ENCODE measurements at places on chromosomes 5 and 9.

GRCh38 chr5:32565145-32565544 lies 20.2 kb upstream of the SUB1 start:
- DNase-seq = no peak

GRCh38 chr5:168939887-168940544 lies 360.8 kb upstream of the PANK3 start:
- no peak for DNase-seq

DNA sequence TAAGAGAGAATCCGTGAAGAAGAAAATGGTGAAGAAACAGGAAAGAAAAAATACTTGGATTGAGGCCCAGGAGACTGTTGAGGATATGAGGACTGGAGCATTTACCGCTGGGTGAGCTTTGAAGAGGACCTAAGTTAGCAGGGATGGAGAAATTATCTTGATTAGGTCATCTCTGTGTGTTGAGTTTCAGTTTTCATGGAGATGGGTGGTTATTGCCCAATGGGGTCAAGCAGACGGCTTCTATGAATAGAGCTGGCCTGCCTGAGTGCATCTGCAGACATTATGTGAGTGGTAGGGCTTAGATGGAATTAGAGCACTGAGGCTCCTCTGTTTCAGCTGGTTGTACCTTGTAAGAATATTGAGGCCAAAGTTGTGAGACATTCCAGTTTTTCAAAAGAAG lies 245.4 kb upstream of the FBXL7 start:
- DNase-seq = no peak

GRCh38 chr5:34464829-34465228 lies 191.3 kb upstream of the RAI14 start:
- no peak for DNase-seq

DNA sequence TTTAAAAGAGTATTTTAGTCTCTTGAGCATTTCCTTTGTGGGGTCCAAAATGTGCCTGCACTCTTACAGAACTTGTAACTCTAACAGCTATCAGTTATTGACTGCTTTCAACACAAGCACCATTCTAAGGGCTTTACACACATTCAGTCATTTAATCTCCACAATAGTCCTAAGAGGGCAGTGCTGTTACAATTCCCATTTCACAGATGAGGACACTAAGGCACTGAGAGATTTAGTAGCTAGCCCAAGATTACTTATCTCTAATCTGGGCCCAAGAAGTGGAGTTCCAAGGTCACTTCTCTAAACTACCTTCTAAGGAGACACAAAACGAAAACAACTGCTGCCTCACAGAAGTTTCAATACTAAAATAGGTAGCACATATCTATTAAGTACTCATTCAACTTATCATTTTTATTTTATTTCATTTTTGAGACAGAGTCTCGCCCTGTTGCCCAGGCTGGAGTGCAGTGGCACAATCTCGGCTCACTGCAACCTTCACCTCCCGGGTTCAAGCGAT lies 275.2 kb downstream of the CWC27 start:
- DNase-seq = no peak

- no peak for DNase-seq
Observed at GRCh38 chr5:121516997-121517396, 334.7 kb upstream of the FTMT start.

DNA sequence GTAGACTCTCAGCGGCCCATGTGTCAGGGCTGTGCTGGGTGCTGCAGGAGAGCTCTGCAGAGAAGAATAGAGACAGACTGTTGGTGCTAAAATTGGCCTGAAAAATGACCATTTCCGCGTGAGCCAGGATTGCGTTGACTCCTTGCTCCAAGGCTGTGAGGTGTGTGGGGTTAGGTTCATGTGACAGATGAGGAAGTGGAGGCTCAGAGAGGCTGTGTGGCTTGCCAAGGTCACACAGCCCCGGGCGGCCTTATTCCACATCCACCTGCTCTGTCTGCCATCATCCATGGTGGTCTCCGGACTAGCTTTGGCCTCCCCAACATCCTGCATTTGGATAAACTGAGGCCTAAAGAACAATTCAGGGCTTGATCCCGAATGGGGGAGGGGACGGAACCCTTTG lies 15.2 kb downstream of the NEK6 start:
- no peak for DNase-seq

DNA sequence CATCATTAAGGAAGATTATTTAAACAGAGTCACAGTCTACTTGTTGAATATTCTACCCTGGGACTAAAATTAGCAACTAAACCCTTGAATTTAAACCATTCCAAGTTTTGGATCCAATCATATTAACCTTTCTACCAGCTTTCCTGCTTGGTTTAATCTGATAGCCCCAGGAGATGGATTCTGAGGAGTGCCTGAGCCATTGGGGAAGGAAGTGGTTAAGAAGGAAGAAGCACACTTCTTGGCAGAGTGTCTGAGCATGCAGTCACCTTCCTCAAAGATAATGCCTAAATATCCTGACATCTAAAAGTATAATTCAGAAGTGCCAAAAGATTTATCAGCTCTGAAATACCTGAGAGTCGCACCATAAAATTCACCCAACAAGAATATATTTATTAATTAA lies 74.1 kb upstream of the SNCAIP start:
- DNase-seq = no peak

- DNase-seq = no peak
Observed at GRCh38 chr5:42691413-42691937, 65.1 kb upstream of the CCDC152 start.

DNA sequence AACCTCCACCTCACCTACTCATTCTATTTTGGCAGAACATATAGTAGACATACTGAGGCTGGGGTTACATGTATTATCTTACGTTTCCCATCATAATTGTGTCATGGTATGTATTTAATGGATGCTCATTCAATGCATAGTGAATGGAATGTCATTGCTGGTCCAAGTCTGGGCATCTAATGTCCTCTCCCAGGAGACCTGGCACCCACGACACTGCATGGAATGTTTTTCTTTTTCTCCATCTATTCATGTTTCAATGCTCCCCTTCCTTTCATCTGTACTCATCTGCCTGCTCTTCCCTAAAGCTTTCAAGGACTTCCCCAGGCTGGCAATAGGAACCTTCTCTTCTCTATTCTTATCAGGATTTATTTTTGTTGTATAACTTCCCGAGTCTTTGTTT lies 50.8 kb upstream of the SLIT3 start:
- DNase-seq = no peak

- no peak for DNase-seq
Observed at GRCh38 chr9:136760424-136760823, 2.4 kb upstream of the LCN8 start.

DNA sequence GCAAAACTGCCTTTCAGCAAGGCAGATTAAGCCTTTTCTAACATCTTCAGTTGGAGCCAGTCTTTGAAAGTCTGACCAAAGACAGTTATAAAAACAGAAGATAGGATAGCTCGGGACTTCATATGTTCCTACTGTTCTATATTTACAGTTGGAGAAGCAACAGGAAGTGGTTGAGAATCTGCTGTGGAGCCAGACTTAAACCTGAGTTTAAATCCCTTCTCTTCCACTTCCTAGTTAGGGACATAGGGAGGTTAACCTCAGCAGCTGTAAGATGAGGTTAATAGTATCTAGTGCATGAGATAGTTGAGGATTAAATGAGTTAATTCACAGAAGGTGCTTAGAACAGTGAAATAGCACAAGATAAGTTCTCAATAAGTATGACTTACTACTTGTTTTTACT lies 84.5 kb upstream of the FREM1 start:
- no peak for DNase-seq

GRCh38 chr9:85199866-85200495 lies 530.5 kb downstream of the NTRK2 start:
- no peak for DNase-seq

- no peak for DNase-seq
Observed at GRCh38 chr5:77876316-77876715, 100.2 kb upstream of the TBCA start.

DNA sequence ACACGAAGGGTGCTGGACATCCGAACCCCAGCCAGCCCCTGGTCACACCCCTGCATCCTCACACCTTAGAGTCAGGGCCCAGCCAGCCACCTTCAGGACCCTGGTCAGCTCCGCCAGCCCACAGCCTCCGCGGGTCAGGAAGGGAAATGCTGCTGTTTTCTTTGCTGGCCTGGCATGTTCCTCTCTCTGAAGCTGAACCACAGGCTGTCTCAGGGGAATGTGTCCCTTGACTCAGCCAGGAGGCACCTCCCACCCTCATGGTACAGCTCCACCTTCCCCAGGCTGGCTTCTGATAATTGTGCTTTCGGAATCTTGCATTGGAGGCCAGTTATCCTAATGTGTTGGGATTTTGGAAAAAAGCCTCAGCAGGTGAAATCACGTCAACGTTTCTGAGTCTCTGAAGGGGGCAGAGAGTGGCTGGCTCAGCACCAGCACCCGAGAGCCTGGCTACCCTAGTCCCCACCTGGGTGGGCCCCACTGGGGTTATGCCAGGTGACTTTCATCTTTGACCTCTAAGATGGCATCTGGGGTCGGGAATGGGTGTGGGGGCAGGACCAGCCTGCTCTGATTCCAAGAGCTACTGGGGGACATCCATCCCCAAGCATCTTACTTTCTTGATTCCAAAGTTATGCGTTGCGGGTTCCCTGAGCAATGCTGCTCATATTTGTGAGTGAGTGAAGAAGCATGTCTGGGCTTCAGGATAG lies 9.8 kb upstream of the OLFM1 start:
- no peak for DNase-seq

DNA sequence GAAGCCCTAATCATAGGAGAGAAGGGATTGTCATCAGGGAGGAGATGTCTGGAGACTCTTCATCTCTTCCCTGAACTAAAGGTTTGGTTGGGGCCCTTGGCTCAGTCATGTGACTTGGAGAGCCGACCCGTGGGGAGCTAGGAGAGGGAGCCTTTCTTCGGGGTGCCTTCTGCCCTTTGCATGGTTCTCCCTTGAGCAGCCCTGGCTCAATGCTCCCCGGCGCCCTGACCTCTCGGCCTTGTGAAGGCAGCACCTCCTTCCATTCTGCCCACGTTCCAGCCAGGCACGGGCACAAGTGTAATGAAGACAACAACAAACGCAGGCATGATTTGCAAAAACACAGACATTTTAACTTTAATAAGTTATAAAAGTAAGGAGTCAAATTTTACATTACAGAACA lies 50.4 kb downstream of the ZNF354C start:
- DNase-seq = peak; percentile 34

- no peak for DNase-seq
Observed at GRCh38 chr5:67233075-67233474, 36.5 kb upstream of the CD180 start.

GRCh38 chr5:56565644-56566043 lies 249.7 kb upstream of the MAP3K1 start:
- no peak for DNase-seq

DNA sequence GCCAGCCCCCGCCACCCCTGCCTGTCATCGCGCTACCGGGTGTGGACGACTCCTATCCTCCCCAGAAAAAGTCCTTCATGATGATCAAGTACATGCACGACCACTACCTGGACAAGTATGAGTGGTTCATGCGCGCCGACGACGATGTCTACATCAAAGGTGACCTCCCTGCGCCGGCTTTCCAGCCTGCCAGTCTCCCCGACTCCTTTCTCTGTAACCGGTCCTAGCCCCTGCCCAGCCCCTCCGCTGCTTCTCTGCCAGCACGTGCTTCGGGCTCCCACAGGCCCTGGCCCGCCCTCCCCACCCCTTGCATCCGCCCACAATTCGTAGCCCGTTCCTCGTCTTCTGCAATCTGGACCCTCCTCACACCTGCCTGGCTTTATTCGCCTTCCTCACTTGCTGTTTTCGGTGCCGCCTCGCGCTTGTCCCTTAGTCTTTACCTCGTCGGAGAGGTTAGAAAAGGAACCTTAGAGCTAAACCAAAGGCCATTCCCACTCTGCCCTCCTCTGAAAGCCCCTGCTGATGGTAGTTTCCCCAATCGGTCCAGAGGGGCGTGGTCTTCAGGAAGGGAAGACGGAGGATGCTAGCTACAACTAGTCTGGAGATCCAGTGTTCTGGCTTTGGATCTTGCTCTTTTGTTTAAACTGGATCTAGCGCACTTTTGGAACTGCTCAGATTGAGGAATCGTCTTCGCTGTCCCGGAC lies 1.4 kb downstream of the CHSY3 start:
- DNase-seq = no peak

DNA sequence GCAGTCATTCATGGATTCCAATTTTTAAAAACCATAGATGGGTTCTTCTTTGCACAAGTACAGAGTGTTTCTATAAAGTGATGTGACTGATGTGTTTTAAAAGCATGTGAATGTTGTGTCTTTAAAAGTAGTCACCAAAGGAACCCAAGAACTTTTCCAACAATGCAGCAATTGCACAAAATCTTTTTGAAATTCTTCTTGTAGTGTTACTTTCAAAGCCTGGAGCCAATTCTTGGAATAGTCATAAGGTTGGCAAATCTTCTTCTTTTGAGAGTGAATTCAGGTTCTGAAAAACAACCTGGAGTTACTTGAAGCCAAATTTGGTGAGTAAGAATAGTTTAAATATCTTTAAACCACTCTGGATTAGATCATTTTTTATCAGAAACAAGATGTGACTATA lies 10.5 kb downstream of the GRAMD2B start:
- no peak for DNase-seq

GRCh38 chr9:131591845-131592208 lies 46.5 kb downstream of the PRRT1B start:
- no peak for DNase-seq

- no peak for DNase-seq
Observed at GRCh38 chr5:132099076-132099748, 25.6 kb downstream of the CSF2 start.

- DNase-seq = no peak
Observed at GRCh38 chr9:78167356-78167755, 68.5 kb upstream of the CEP78 start.

GRCh38 chr9:89848060-89849040 lies 243.5 kb downstream of the GADD45G start:
- peak; percentile 40 for DNase-seq

DNA sequence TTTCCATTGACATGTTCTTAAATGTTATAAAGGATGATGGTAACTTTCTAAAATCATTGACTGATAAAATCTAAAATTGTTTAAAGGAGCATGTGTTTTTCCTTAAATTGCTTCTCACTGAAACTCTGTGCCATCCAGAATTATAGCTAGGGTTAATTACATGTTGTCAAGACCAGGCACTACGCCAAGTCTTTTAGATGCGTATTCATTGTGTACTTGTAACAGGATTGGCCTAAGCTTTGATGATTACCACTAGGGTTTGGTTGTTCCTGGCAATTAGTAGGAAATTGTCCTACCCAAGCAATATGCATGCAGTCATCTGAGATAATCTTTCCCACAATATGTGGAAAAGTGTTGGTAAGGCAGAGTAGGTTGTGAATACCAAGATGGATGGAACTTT lies 43.8 kb downstream of the PRKACG start:
- no peak for DNase-seq

DNA sequence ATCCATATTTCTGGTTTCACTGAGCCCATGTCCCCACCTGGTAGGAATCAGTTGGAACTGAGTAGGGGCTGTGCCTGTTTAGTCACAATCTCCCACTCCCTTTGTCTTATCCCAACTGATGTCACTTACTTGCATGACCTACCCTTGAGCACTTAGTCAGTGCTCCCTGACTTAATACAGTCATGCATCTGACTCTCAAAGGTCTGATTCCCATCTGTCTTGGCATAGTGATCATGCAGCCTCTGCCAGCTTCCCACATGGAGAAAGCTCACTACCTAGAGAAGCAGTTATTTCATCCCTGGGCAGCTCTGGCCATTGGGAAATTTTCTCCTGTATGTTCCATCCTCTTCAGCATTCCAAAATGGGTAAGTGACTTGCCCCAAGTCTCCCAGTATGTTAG lies 24.8 kb downstream of the ABLIM3 start:
- no peak for DNase-seq
